ENCODE measurements at places on chromosomes 5 and 9.

- DNase-seq, result no peak
Observed at GRCh38 chr9:16321461-16322119, 548.9 kb downstream of the BNC2 start.

GRCh38 chr5:169151051-169151805, 149.7 kb downstream of the SLIT3 start:
- DNase-seq, result no peak

DNA sequence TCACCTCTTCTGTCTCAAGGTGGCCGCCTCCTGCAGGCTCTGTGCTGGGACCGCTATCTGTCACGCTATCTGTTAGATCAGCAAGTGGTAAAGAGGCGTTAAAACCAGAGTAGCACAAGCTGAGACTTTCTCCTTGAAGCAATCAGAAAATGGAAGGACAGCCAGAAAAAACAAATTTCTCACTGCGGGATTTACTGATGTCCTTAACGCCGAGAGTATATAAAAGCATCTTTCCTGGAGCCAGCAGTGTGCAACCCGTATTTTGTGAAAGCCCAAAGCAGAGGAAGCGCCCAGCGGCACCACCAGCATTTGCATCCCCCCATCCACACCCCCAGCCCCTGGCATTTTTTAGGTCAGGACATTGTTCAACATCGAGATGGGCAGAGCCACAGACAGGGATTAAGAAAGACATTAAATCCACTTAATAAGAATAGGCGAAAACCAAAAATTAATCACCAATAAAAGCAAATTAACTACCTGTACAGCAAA, 48.6 kb downstream of the DUSP1 start:
- no peak for DNase-seq

DNA sequence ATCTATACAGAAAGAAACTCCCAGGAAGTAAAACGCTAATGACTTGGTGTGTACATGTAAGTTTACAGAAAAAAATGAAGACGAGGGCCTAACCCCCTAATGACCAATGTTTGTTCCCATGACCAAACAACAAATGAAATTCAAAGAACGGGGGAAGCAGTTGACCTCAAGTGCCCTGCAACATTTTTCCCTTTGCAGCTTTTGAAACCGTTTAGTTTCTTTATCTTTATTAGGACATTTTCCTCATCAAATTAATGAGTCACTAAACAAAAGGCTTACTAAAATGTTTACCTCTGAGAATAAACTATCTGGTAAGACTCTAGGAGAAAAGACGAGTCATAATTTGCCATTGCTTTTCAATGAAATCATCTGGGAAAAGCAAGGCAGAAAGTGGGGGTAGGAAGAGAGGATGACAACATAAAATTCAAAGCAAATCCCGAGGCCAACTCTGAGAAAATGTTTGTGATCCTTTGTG, 57.4 kb downstream of the LHFPL2 start:
- DNase-seq, result no peak

- DNase-seq, result no peak
Observed at GRCh38 chr9:37430841-37431597, 8.5 kb downstream of the GRHPR start.

Data from left renal pelvis (tissue), 4 donors.